ENCODE measurements at places on chromosomes 1 and 21. TPM values are rescaled to one million over a fixed set of nuclear protein-coding genes. Genes with fewer than 3 reads are reported as not detected.

The OR6K3 gene
- total RNA-seq: not detected

The CD2 gene
- 102 TPM for total RNA-seq

The GPR161 gene
- not detected for total RNA-seq

The SDF4 gene
- total RNA-seq: 70.3 TPM

The MYOG gene
- total RNA-seq: not detected

The C4BPB gene
- 2.4 TPM for total RNA-seq
